LHCN-M2 (cell line): ENCODE measurements at places on chromosomes 1 and 21.

- DNase-seq: no peak
These were observed 6.4 kb downstream of the MAN1C1 start for GRCh38 chr1:25623007-25623406.

- DNase-seq: no peak
These were observed 100.4 kb upstream of the ETV3 start for GRCh38 chr1:157238585-157238984.

DNA sequence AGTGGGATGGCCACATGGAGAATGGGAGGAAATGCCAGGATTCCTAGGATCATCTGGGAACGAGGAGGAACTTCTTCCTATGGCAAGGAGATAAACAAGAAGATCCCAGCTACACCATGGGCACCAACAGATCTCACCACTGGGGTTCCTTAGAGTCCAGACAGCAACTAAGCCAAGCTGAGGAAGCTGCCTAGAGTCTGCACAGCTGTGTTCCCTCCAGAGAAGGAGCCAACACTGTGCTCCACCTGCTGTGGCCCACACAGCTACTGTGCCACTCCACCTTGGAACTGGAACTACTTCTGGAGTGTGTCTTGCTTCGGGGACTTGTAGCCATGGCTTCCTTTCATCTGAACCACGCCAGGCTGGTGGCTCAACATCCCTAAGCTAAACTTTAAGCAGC lies 6.0 kb downstream of the IFNAR1 start:
- no peak for DNase-seq

- DNase-seq: no peak
These were observed 9.9 kb upstream of the NADK start for GRCh38 chr1:1788136-1788535.

DNA sequence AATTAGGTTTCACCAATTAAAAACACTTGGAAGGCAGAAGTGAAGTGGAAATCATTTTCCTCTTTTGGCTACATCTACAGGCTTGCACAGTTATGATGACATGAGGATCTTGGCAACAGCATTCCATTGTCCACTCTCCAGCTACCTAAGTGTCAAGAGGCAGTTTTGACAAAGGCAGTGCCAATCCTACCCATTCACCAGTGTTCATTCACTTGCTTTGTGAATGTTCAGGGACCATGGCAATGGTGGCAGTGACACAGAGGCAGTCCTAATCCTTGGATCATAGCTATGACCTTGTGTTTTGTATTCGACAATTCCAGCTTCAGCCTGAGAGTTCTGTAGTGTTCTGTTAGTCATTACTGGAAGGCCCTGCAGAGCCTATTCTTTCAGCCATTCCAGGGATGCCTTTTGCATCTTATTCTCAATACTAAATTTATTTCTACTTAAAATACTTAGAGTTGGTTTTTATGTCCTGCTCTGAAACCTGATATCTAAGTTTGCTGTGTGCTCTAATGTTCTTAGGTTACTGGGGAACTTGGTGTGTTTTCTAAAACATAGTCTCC lies 36.7 kb downstream of the CRB1 start:
- DNase-seq: no peak

GRCh38 chr1:23389837-23390321 lies 20.2 kb upstream of the ZNF436 start:
- DNase-seq: no peak

DNA sequence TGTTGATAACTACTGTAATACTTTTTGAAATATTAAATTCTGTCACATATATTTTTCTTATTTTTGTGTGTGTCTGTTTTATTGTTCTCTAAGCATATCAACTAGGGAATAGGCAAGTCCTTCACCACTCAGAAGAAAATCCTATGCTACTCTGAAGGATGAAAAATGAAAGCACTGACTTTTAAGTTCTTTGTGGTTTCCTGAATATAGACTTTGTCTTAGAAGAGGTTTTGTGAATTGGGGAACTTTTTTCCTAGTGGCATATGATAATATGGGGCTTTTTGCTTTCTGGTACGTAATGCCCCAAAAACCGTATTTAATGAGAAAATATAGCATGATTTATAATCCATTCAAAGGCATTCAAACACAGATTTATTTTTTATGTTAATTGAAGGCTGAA lies 136.0 kb downstream of the SNX7 start:
- no peak for DNase-seq

DNA sequence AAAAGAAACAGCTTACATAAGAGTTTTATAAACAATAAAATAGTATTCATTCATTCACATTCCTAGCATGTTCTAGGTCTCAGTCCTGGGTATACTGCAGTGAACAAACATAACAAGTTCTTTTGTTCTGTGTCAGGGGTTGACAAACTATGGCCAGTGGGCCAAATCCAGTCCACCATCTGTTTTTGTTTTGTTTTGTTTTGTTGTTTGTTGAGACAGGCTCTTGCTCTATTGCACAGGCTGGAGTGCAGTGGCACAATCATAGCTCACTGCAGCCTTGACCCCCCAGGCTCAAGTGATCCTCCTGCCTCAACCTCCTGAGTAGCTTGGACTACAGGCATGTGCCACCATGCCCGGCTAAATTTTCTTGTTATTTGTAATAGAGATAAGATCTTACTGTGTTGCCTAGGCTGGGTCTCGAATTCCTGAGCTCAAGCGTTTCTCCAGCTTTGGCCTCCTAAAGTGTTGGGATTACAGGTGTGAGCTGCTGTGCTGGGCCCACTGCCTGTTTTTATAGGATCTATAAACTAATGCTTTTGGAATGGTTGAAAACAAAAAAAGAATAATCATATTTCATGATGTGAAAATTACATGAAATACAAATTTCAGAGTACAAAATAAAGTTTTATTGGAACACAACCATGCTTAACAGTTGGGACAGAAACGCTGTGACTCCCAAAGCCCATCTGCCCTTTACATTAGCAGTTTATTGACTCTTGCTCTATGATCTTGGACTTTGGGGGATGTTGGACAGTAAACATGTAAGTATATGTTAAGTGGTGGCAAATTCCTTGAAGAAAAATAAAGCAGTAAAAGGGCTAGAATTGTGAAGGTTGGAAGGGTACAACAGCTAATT lies 17.9 kb downstream of the CAPZA1 start:
- peak; percentile 21 for DNase-seq

DNA sequence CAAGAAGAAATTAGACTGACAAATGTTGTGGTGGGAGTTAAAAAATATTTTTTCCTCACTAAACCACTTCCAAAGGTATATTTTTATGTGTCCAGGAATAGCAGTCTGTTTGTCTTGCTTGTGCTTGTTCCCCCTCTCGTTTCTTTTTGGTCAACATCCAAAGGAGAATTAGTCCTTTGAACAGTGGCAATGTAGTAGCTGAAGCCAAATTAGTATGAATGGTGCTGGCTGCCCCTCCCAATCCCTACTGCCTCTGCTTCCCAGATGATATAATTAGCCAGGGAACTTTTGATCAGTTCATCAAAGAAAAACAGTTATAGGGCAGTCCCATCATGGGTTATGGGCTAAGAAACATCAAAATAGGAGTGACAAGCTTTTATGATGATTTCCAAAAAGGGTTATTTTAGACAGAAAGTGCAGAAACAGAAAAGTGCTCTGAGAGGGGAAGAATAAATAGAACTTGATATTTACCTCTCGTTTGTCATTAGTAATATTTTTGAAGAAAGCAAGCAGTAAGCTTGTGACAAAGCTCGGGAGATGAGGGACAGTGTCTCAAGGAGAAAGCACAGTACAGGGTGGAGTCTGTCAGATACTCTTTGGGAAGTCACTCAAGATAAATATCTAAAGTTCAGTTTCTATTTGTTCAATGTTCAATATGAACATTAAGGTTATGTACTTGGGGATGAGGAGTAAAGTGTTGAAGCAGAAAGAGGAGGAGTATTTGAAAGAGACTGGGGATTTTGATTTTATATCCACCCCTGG lies 239.1 kb downstream of the HLX start:
- DNase-seq: peak; percentile 21

GRCh38 chr1:78561856-78562255 lies 58.4 kb upstream of the IFI44L start:
- peak; percentile 54 for DNase-seq

DNA sequence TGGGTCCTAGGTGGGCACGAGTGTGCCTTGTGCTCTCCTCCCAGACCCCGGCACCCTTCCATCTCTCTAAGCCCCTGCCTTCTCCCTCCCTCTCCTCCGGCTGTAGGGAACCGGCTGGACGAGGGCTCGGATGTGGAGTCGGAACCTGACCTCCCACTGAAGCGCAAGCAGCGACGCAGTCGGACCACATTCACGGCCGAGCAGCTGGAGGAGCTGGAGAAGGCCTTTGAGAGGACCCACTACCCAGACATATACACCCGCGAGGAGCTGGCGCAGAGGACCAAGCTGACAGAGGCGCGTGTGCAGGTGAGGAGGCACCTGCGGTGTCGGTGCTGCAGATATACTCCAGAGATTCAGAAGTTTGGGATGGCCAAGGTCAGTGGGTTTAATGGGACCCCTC lies 61.0 kb downstream of the PAX7 start:
- DNase-seq: no peak

DNA sequence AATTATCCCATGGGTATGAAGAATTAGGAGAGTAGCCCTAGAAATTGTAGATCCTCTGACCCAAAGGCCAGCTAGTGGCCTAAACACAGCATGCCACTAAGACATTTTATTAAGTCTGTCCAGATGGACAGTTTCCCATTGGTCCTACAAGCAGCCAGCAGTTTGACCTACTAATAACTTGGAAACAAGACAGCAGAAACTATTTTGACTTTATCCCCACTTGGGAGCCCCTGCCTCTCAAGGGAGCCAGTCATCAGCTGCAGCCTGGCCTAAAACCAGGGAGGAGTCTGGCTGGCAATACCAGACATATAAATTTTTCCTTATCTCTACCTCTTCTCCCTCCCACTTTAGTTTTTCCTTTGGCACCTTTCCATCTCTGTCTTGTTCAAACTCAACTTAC lies 222.6 kb upstream of the KCTD3 start:
- no peak for DNase-seq

GRCh38 chr1:210294999-210295745 lies 33.5 kb upstream of the HHAT start:
- DNase-seq: peak; percentile 42

GRCh38 chr1:212208978-212209644 lies 76.1 kb upstream of the PPP2R5A start:
- no peak for DNase-seq

- DNase-seq: peak; percentile 71
These were observed 2.4 kb upstream of the C1orf116 start for GRCh38 chr1:207034998-207035397.

DNA sequence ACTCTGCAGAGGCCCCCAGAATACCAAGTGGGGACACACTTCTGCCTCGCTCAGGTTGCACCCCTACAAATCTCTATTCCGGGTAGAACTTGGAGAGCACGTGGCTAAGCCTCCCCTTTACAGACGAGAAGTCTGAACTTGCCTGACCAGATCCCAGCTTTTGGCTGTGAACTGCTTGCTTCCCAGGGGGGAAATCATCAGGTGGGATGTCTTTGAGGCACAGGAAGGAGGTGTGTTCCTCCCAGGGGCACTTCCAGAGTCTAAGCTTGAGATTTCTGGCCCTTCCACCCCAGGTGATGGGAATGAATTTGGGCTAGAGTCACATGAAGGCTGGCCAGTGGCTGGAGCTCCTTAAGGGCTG lies 1.3 kb upstream of the S100A3 start:
- no peak for DNase-seq

- no peak for DNase-seq
These were observed 7.9 kb upstream of the ADGRB2 start for GRCh38 chr1:31771891-31772668.

DNA sequence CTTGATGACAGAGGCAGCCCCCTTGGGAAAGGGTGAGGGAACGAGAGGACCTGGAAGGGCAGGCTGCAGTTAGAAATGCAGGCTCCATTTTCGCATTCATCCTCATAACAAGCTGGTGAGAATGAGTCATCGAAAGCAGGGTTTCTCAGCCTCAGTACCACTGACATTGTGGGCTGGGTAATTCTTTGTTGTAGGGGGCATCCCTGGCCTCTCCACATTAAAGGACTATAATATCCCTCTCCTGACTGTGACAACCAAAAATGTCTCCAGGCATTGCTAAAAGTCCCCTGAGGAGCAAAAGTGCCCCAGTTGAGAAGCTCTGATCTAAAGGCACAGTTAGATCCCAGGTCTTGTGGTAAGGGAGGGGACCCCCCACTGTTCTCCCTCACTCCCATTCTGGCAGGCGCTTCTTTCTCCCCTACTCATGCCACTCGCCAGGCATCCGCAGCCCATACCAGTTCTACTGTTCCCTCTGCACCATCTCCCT lies 20.4 kb downstream of the KCNN3 start:
- no peak for DNase-seq

DNA sequence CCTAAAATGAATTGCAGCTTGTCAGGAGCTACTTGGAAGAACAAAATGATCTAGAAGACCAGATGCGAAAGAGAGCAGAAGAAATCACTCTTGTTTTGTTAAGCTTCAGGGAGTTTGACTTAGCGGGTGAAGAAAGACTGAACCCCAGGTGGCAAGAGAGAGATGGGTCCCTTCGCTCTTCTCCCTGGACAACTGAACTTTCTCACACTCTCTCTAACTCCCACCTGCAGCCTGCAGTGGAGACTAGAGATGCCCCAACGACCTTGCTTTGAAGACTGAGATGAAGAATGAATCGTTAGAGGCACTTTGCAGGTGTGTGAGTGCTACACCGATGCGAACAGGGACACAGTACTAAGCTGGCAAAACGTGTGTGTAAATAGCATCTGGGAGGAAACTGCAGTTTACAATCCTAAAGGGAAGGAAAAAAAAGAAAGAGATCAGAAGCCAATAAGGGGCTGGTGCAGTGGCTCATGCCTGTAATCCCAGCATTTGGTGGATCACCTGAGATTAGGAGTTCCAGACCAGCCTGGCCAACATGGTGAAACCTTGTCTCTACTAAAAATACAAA lies 64.5 kb upstream of the LYST start:
- DNase-seq: no peak

DNA sequence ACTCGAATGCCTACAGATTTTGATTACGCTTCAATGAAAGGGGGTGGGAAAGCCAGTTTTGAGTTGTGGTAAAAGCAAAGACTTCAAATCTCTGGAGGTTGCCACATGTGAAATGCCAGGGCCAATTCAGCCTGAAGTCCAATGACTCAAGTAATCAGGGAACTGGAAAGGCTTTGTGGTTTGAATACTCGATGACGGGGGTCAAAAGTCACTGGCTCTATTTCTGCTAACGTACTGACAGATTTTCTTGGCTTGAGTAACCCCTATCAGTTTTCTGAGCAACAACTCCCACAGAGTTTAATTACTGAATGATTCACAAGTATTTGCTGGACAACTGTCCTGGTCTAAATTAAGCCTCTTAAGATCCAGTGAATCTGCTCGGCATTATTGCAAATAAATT lies 152.2 kb downstream of the SIPA1L2 start:
- peak; percentile 99 for DNase-seq

GRCh38 chr1:226466296-226466695 lies 58.4 kb upstream of the PARP1 start:
- no peak for DNase-seq

DNA sequence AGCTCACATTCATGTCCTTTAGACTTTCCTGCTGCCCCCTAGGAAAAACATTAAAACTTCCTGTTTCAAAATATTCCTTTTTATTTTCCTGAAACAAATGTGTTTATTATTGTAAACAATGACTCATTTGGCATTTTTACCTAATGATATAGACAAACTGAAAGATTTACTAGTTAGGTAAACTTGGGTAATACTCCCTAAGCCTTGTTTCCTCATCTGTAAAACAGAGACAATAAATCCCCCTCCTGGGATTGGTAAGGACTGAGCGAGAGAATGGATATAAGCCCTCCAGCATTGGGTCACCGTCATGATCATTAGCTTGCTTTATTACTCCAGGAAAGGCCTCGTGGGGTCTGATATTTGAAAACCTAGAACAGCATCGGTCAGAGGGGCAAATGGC lies 59.8 kb downstream of the LPAR3 start:
- DNase-seq: no peak

- no peak for DNase-seq
These were observed 43.6 kb upstream of the TMEM61 start for GRCh38 chr1:54936791-54937190.

GRCh38 chr1:117121589-117122329 lies at the start of gene TRIM45:
Gene TRIM45, minus strand, starts transcription at chr1:117121749. Its CDS starts 548 bp downstream, at chr1:117121201.
- peak; percentile 95 for DNase-seq
